ENCODE measurements at places on chromosomes 1 and 21. TPM values are rescaled to one million over a fixed set of nuclear protein-coding genes. Genes with fewer than 3 reads are reported as not detected.

The CFAP107 gene
- total RNA-seq, result not detected

The TBX15 gene
- total RNA-seq, result 0.05 TPM

The CCDC30 gene
- 0.76 TPM for total RNA-seq

The KRTAP21-2 gene
- not detected for total RNA-seq

The CENPF gene
- 68.0 TPM for total RNA-seq

The DDAH1 gene
- total RNA-seq, result 8.7 TPM

The IL24 gene
- 0.25 TPM for total RNA-seq

The PTPRU gene
- 7.2 TPM for total RNA-seq

The SPATA21 gene
- total RNA-seq, result 0.06 TPM

The NBPF4 gene
- 0.15 TPM for total RNA-seq

The LCE3D gene
- total RNA-seq, result 3.4 TPM

The SLC5A9 gene
- 0.03 TPM for total RNA-seq

The SYTL1 gene
- total RNA-seq, result 0.51 TPM

The NBPF11 gene
- total RNA-seq, result 4.5 TPM

The FAM110D gene
- total RNA-seq, result 0.06 TPM

The EFCAB7 gene
- 3.0 TPM for total RNA-seq

The PAQR6 gene
- total RNA-seq, result 3.2 TPM
